Activated CD8-positive, alpha-beta memory T cell treated with anti-CD3 and anti-CD28 coated beads for 1 hour (primary cell): ENCODE measurements at places on chromosomes 2 and 18.

- no peak for DNase-seq
Measured at GRCh38 chr2:240186191-240186725, 45.8 kb upstream of the OTOS start.

- DNase-seq, result no peak
Measured at GRCh38 chr2:32882816-32883810, 63.6 kb upstream of the LTBP1 start.

DNA sequence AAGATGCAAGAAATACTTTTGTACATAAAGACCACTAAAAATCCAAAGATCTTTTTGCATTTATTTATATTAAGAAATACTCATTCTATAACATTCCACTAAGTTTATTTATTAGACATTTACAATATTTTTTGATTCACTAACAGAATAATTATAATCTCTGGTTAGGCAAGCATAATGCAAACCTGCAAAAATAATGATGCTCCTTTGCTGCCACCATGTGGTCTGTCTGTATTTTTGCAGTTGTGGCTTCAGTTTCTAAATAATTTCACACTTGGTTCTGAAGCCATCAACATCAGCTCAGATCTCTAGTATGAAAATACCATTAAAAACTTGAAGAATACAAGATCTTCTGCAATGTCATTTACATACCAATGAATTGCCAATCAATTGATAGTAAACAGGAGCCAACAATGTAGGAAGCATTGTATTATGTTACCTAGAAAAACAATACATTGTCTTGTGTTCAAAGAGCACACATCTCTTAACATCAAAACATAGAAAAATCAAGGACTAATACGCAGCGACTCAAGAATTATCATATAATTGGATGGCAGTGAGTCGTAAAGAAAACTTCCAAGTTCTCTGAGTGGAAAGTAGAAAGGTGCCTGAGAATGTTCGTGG is 28.8 kb upstream of the WDR75 start:
- DNase-seq, result no peak

DNA sequence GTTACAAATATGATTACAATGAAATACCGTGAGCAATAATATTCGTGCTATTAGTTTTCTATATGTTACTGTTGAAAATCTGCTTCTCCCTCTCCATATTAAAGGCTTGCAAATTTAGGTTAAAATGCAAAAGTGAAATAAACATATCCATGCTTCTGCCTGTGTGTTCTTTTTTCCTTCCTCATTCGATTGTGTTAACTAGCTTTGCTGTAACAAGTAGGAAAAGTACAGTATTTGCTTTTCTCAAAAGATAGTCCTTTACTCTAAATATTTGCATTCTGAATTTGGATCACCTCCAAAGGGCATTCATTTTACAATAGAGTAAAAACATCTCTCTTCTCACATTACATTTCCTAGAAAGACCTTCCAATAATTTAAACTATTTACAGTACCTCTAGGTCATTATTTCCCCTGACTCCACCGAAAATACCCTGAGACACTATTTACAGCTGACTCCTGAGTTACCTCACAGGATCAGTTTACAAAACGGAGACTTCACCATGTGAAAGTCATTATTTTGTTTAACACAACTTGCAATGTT is 835.0 kb upstream of the FANCL start:
- no peak for DNase-seq

GRCh38 chr18:13289481-13290205 is 71.1 kb downstream of the LDLRAD4 start:
- DNase-seq, result no peak

DNA sequence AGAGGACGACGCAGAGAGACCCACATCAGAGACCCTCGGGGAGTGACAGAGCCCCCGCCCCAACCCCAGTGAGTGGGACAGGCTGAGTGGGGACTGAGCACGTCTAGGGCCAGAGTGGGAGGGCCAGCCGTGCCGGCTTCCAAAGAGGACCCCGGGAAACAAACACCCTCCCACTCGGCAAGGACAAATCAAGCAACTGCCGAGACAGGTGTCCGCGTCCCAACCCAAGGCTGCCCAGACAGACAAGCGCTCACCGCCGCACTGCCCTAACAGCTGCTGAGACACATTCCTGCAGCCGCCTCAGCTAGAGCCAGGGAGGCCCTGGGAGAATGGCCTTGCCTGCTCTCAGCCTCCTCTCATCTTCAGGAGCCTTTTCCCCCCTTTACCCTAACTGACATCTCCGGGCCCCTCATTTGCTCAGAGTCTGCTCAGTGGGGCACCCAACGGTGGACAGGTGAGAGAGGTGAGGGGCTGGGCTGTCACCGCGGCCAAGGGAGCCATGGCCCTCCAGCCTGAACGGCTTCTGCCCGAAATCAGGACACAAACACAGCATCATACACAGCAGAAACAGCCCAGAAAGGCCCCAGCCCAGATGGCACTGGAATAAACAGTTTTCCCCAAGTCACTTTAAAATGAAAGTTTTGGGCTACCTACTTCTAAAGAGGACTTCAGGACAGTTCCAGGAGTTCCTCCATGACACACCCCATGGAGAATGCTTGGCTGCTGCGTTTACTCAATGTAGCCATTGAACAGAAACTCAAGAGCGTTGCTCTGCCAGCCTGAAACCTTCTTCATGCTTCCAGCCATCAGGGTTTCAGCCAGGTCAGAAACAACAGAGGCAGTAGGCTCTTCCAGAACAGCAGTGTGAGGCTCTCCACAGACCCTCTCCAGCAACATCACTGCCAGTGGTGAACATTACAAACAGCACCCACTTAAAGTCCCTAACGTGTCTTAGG is 23.6 kb downstream of the SLC66A2 start:
- DNase-seq, result no peak

- no peak for DNase-seq
Measured at GRCh38 chr2:163734881-163735684, 725 bp downstream of the FIGN start.

DNA sequence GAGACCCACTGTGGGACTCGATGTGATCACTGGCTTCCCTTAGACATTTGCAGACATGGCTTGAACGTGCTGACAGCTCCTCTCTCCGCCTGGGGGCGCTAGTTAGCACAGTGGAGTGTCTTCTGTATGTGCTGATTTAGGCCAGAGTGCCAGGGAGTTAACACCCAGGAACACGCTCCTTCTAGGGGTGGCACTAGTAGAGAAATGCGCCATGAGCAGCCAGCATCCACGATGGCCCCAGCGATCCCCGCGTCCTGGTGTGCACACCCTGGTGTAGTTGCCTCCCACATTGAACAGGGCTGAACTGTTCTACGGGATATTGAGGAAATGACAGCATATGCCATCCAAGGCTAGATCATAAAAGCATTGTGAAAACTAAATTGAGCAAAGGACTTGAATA is 11.4 kb upstream of the NMUR1 start:
- no peak for DNase-seq

DNA sequence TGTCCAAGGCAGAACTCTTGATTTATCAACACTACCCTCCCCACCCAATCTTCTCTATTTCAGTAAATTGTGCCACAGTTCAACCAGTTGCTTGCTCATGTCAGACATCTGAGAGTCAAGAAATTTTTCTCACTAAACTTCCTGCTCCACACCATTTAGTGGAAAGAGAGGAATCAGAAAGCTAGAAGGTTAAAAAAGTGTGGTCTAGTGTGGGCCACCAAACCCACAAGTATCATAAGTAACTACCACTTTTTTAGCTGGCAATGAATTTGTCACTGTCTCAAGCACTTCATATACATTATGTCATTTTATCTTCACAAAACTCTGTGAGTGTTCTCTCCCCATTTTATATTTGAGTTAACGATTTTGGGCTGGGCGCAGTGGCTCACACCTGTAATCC is 16.6 kb upstream of the MSTN start:
- no peak for DNase-seq

DNA sequence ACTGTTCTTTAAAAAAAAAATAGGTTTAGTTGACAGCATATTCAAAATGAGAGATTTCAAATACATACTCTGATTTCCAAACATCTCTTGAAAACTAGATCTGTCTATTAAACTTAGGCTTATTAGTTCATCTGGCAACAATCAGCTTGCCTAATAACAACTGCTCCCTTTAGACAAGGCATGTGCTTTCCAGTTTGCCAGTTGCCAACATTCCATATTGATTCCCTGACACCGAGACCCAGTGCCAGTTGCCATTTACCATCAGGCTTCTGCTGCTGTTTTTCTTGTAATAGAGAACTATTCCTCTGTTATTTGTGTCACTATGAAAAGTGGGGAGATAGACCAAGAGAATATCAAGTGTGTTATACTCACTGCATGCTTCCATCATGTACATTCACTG is 256.0 kb downstream of the C1D start:
- no peak for DNase-seq

GRCh38 chr18:2547477-2548087 is 23.7 kb downstream of the METTL4 start:
- no peak for DNase-seq

GRCh38 chr2:73072129-73072395 is 550 bp upstream of the SFXN5 start:
- DNase-seq, result no peak

DNA sequence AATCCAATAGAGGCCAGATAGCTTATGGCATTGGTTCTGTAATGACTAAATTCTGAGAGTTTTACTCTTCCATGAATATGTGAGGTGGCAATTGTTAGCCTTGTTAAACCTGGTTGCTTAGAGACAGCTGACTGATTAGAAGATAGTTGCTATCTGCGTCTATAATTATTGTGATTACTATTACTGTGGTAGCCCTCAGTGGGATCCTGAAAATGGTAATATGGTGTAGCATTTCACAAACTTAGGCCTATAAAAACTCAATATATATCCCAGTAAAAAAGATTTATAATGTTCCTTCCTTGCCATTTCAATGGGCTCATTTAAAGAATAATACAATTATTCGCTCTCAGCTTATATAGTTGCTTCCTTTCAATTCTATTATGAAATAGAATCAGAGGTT is 405.8 kb upstream of the CDH2 start:
- DNase-seq, result no peak

DNA sequence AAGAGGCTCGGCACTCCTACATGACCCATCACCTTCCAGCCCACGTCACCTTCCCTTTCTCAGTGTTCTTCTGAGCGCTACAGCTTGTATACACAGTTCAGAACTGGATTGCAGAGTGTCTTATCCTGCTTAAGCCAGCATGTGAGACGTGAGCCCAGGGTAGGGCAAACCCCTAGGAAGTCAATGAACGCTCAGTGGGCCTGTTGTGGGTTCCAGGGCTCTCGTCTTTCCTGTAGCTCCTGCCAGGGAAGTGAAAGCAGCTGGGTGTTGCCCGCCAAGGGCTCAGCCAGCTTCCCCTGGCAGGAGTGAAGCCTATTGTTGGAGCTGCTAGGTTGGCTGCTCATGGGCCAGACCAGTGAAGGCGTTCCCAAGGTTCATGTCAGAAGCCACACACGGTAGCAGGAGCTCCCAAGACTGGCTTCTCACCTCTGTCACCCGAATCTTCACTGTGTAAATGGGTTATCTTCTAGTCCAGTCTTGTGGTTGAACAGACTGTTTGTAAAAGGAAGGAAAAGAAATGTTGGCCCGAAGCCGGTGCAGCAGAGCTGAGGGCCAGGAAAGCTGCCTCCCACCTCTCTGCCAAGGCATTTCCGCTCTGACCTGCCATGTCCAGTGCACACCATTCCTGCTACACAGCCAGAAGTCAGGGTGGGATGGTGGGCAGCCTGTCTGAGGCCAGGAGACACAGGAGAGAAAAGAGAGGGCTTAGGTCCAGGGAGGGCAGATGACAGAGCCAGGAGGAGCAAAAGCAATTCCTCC is 69.6 kb upstream of the RMDN2 start:
- no peak for DNase-seq

- DNase-seq, result no peak
Measured at GRCh38 chr18:48698707-48699106, 159.9 kb downstream of the CTIF start.

GRCh38 chr2:33242845-33243244 is 233.6 kb upstream of the RASGRP3 start:
- DNase-seq, result no peak

DNA sequence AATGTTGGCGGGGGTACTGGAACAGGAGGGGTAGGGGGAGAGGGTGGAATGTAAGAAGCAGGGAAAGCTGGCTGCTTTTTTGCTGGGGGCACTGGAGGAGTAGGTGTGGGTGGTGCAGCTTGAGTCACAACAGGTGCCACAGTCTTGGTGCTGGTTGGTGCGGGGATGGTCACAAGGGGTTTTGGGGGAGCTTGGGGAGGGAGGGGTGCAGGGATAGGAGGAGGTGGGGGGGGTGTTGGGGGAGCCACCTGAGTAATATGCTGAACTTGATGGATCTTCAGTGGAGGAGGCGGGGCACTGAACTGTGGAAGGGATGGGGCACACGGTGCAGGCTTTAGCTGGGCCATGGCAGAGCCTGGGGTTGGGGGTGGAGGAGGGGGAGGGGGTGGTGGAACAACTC is 94.4 kb downstream of the RAPH1 start:
- no peak for DNase-seq

DNA sequence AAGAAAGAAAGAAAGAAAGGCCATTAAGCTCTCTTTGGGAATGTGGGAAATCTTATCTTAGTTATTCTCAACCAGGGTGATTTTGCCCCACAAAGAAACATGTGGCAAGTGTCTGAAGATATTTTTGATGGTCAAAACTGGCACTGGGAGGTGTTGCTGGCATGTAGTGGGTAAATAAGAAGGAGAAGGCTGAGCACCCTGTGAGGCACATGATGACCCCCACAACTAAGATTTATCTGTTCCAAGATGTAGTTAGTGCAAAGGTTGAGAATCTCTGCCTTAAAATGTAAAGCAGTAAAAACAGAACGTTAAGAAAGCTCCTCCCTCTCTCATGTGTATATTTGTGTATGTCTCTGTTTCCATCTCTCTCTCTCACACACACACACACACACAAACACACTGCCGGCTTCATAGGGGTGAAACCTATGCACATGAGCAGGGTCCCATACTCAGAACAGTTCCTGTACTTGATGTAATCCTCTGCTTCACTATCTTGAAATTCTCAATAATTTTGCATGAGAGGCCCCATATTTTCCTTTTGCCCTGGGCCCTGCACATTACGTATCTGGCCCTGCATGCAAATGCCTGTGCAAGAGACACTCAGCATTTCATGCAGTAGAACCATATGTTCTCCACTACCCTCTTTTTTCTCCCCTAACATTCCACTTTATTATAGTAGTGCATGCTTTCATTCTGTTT is 94.3 kb downstream of the MREG start:
- DNase-seq, result no peak

- no peak for DNase-seq
Measured at GRCh38 chr2:224357098-224357901, 44.6 kb downstream of the FAM124B start.

DNA sequence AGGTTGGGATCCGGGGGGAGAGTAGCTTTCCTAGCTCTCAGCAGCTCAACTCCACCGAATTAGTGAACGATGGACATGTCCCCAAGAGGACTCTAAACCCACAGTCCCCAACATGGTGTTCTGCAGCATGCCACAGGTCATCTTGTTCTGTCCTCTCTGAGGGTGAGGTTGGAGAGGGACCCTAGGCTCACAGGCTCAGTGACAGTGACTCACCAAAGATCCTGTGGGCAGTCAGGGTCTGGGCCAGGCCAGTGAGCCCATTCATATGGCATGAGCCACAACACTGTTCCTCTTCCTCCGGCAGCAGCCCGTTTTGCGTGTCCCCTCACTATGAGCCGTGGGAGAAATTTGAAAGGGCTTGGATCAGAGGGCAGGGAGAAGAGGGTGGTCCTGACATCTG is 2.8 kb upstream of the SLC20A1 start:
- no peak for DNase-seq

- no peak for DNase-seq
Measured at GRCh38 chr2:150282771-150283371, 204.6 kb downstream of the RND3 start.
